ENCODE measurements at places on chromosomes 3 and 15.

DNA sequence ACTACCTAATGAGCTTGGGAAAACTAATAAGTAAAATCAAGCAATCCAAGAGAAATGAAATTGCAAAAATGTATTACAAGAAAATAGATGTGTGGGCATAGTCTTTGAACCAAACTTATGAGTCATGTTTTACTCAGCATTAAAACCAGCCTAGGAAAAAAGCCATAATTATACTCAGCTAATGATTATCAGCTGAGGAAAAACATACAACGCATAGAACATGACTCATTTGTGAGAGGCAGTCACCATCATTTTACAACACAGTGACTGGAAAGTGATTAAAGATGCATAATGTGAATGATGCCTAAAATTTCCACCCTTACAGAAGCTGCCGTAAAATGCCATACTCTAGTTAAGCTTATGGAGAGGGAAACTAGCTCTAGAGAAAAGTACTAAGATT lies 238.0 kb upstream of the EOMES start:
- DNase-seq, result peak; percentile 51

DNA sequence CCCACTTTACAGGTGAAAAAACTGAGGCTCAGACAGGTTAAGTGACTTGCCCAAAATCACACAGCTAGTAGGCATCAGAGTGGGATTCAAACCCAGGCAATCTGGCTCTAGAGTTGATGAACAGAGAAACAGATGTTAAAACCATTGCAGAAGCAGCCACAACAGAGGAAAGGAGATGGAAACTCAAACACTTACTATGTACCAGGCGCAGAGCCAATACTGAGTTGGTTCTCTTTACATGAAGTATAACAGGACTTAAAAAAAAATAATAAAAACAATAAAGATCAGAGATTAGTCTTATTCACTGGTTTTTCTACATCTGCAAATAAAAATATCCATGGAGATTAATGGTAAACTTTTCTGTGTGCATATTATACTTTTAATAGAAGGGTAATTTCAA lies 84.9 kb upstream of the SPATA12 start:
- DNase-seq, result no peak

GRCh38 chr3:12954891-12955650 lies 113.7 kb upstream of the RPL32 start:
- DNase-seq, result peak; percentile 45

DNA sequence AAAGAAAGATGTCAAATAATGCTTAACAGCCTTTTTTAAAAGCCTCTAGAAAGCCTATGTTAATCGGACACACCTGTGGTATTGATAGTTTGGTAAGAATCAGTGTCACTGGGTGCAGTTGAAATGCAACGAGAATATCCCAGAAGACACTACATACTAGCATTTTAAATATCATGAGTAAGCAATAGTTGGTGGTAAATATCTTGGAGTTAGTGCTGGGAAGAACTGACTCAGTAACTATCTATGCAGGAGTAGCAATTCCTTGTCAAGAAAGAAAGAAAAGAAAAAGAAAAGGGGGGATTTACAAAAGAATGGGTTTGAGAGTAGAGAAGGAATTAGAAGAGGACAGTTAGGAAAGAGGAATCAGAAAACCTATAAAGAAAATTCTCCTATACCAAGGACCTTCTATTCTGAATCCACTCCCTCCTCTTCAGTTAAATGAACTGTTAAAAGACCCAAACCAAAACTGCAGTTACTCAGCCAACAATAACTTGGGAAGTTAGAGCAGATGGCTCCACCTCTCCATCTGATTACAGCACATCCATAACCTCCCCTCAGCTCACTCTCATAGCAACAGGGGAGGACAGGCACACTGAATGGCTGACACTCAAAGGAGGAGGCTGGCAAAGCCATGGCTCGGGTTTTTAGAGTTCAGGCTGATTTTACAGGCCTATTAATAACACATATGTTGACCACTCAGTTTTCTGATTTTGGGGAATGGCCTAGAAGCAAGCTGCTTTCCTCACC lies 207.6 kb upstream of the MDFIC2 start:
- no peak for DNase-seq

DNA sequence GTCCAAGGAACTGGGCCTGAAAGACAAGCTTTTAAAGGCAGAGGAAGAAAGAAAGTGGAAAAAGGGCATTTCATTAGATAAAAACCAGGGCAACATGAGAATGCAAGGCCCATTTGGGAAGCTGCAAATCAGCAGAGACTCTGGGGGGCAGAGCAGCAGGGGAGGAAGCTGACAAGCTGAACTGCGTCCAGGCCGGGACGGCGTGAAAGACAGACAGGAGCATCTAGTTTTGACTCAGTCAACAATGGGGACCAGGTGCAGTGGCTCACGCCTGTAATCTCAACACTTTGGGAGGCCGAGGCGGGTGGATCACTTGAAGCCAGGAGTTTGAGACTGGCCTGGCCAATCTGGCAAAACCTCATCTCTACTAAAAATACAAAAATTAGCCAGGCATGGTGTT lies 69.9 kb downstream of the CDC25A start:
- DNase-seq, result no peak

DNA sequence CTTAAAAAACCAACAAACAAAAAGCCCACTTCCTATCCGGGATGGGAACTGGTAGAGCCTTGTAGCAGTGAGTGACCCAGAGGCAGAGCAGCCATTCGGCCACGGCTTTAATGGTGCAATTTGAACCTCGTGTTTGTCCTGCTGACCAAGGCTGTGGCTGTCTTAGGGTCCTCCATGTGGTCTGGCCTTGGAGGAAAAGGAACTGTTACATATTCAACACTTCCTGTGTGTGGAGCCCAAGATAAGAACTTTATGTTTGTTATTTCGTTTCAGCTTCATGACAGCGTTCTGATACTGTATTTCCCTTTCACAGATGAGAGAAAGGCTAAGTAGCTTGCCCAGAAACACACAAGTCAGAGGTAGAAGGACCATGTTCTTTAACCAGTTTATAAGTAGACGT lies 269.8 kb downstream of the SV2B start:
- no peak for DNase-seq

DNA sequence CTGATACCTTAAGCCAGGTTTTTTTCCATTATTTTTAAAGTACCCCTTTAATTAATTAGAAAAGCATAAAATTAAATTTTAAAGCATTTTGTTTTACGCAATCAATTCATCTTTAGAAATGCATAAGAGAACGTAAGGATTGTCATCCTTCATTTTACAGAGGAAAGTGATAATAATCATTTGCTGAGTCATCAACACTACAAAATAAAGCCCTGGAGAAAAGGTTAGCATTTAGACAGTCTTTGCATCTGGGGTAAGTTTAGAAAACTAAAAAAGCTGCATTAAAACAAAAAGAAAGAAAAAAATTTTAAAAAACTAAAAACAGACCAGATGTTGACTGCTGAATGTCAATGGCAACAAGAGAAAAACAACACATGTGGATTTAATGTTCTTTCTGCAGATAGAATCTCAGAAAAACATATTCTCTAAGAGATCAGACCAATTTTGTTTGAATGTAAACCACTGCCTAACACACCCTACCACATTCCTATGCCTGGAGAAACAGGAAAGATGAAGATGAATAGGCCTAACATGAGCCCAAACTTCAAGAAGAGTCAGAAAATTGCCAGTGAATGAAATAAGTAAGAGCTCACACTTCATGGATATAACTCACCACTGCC lies 59.9 kb downstream of the SUCNR1 start:
- DNase-seq, result peak; percentile 55

GRCh38 chr3:57966829-57967228 lies 41.4 kb upstream of the FLNB start:
- peak; percentile 57 for DNase-seq

GRCh38 chr3:165513715-165514701 lies 317.8 kb upstream of the SLITRK3 start:
- no peak for DNase-seq

GRCh38 chr3:151964743-151965142 lies 91.3 kb downstream of the SUCNR1 start:
- no peak for DNase-seq

GRCh38 chr3:155112661-155113389 lies 32.7 kb downstream of the MME start:
- DNase-seq, result no peak

GRCh38 chr3:64760258-64760657 lies 72.5 kb upstream of the ADAMTS9 start:
- DNase-seq, result no peak

- no peak for DNase-seq
These were observed 26.3 kb upstream of the PRR23E start for GRCh38 chr3:127166501-127167065.

DNA sequence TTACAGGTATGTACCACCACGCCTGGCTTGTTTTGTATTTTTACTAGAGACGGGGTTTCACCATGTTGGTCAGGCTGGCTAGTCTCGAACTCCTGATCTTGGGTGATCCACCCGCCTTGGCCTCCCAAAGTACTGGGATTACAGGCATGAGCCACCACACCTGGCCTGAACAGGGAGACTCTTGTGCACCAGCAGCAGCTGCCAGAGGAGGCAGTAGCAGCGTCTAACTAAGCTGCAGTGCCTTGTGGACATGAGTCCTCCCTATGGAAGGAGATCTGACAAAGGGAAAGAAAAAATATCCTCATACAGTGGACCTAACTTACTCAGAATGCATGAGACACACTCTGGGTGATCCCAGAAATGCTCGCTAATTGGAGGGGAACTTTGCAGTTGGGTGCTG lies 36.8 kb upstream of the NEO1 start:
- DNase-seq, result no peak

- peak; percentile 87 for DNase-seq
These were observed 61.4 kb downstream of the ZNF609 start for GRCh38 chr15:64521726-64522164.

DNA sequence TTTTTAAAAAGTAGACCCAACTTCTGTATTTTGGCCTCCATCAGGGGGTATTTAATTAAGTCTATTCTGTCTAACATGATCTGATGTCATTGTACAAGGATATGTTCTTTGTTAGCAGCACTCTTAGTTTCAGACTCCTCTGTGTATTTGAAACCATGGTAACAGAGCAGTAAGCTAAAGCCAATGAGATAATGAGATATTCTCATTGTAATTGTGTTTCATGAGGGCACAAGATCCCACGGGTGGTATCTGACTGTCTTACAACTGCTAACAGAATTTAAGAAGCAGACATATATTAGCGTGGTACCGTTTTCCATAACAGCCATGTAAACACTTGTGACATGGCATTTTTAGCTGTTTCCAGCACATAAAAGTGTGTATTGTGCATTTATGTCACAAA lies 251.2 kb upstream of the VEPH1 start:
- DNase-seq, result no peak

GRCh38 chr3:196186651-196187573 lies 24.3 kb downstream of the ZDHHC19 start:
- DNase-seq, result peak; percentile 33

GRCh38 chr3:87053553-87053952 lies 62.6 kb upstream of the VGLL3 start:
- DNase-seq, result peak; percentile 29

DNA sequence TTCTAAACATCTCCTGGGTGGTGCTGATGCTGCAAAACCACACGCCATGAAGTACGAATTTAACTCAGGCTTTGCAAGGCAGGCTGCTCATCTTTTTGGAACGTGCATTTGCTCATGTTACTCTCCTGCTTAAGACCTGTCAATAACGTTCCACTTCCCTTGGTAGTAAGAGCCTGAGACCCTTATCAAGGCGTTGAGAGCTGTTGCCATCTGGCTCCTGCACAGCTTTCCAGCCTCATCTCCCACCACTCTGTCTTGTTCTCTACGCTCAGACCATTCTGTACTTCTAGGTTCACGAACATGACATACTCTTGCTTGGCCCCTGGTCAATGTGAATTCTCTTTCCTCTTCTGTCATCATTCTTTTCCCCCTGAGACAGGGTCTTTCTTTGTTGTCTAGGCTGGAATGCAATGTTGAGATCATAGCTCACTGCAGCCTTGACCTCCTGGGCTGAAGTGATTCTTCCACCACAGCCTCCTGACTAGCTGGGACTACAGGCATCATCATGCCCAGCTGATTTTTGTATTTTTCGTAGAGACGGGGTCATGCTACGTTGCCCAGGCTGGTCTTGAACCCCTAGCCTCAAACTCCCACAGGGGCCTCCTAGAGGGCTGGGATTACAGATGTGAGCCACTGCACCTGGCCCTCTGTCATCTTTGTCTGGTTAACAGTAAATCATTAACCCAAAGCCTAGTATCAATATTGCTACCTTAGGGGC lies 202.8 kb downstream of the CADPS start:
- DNase-seq, result no peak

GRCh38 chr15:77966540-77967234 lies 110.8 kb downstream of the TBC1D2B start:
- DNase-seq, result peak; percentile 80

DNA sequence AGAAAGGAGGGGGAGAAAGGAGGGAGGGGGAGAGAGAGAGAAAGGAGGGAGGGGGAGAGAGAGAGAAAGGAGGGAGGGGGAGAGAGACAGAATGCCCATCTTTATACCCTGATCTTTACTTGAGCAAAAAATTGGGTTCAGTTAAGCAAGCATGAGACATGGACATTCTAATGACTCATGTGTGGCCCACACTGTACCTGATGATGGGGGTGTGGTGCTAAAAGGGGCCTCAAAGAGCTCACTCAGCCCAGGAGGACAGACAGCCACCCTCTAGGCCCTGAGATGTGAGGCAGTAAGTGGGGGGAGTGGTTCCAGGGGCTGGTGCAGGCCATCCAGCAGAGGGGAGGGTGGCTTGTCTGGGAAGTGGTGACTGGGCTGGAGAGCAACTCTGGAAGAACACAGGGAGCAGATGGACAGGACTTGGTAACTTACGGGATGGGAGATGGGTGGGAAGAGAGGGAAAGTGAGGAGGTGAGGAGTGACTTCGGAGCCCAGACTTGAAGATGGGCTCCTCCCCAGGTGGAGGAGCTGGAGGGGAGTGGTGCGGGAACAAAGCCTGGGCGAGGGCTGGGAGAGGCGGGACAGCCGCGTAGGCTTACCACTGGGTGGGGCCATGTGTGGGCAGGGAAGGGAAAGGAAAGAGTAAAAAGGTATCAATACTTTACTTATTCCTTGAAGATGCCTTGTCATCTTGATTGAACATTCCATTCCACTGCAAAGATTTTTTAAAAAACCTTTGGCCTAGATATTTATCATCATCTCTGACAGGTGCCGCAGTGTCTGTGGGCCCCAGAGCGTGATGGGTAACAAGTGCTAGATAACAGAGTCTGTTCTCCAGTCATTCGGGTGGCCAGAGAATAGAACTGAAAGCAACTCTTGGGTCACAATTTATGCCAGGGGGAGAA lies 32.3 kb downstream of the TSPAN3 start:
- DNase-seq, result no peak

GRCh38 chr3:13266005-13266404 lies 154.1 kb downstream of the NUP210 start:
- no peak for DNase-seq

DNA sequence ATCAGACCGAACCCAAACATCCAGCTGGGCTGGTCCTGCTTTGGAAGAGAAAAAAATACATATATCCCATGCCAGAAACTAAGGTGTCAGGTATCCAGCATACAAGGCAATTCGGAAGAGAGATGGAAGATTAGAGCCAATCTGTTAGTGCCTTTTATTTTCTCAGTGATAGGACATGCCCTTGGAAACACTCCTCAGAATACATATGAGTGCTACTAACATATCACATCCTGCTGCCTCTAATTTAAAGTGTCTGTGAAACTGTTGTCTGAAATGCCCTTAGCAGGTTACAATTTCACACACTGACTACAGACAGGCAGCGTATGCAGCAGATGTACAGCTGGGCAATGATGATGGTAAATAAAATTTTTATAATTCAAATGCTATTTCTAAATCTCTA lies 78.9 kb downstream of the RBPMS2 start:
- no peak for DNase-seq

- DNase-seq, result no peak
These were observed 23.5 kb downstream of the COLQ start for GRCh38 chr3:15497964-15498363.

- no peak for DNase-seq
These were observed 8.0 kb downstream of the FBLN2 start for GRCh38 chr3:13556917-13557316.

GRCh38 chr15:56759450-56759845 lies 26.1 kb upstream of the ZNF280D start:
- peak; percentile 91 for DNase-seq

All from foreskin fibroblast (primary cell).